Hair follicular keratinocyte (primary cell): ENCODE measurements at places on chromosomes 5 and 9. TPM values are rescaled to one million over a fixed set of nuclear protein-coding genes. Genes with fewer than 3 reads are reported as not detected.

Gene REEP2
- 2.0 and 4.5 TPM in 2 replicates for total RNA-seq

Gene SPATA9
- not detected in 2 replicates for total RNA-seq

Gene LCN9
- total RNA-seq = not detected in 2 replicates

Gene ADRA1B
- 0.78 and 1.1 TPM in 2 replicates for total RNA-seq

Gene OXCT1
- 24.8 and 34.2 TPM in 2 replicates for total RNA-seq

Gene EGR1
- total RNA-seq = 17.6 and 65.0 TPM in 2 replicates

Gene PLAC8L1
- 0.23 TPM in 1 of 2 replicates, not detected in the other for total RNA-seq

Gene IFNA14
- not detected in 2 replicates for total RNA-seq

Gene WWC1
- total RNA-seq = 18.3 and 21.5 TPM in 2 replicates

Gene FAM221B
- not detected in 2 replicates for total RNA-seq

Gene SCGB3A2
- total RNA-seq = not detected in 2 replicates

Gene PCDHB3
- under 0.01 TPM in 1 of 2 replicates, not detected in the other for total RNA-seq

Gene CDH6
- not detected in 2 replicates for total RNA-seq

Gene NIPAL4
- total RNA-seq = 25.3 and 30.4 TPM in 2 replicates

Gene SPINK6
- total RNA-seq = 10.3 and 28.1 TPM in 2 replicates

Gene MYMK
- total RNA-seq = not detected in 2 replicates

Gene RASEF
- total RNA-seq = 0.19 and 0.55 TPM in 2 replicates

Gene TLE1
- total RNA-seq = 31.6 and 33.1 TPM in 2 replicates

Gene CNTNAP3
- 2.5 and 8.7 TPM in 2 replicates for total RNA-seq

Gene CAPSL
- total RNA-seq = not detected in 2 replicates

Gene BARHL1
- total RNA-seq = not detected in 2 replicates

Gene HTR4
- not detected in 2 replicates for total RNA-seq

Gene TAF11L5
- total RNA-seq = not detected in 2 replicates

Gene PDZD2
- total RNA-seq = 3.0 and 5.1 TPM in 2 replicates

Gene KCNN2
- total RNA-seq = not detected in 2 replicates

Gene TEK
- total RNA-seq = 0.23 and 0.27 TPM in 2 replicates

Gene SLC46A2
- total RNA-seq = not detected in 2 replicates

Gene SPOCK1
- total RNA-seq = 8.2 and 30.3 TPM in 2 replicates

Gene PCDHGA4
- total RNA-seq = 0.08 and 0.15 TPM in 2 replicates

Gene CLINT1
- total RNA-seq = 53.7 and 56.9 TPM in 2 replicates

Gene EQTN
- 0.23 TPM in 1 of 2 replicates, not detected in the other for total RNA-seq

Gene FOXD4L6
- total RNA-seq = 0.27 TPM in 1 of 2 replicates, not detected in the other

Gene GADD45G
- total RNA-seq = 0.19 TPM in 1 of 2 replicates, not detected in the other

Gene ECPAS
- total RNA-seq = 52.3 and 59.7 TPM in 2 replicates

Gene TAF11L10
- total RNA-seq = not detected in 2 replicates

Gene IFNB1
- not detected in 2 replicates for total RNA-seq

Gene FOXD4L4
- not detected in 2 replicates for total RNA-seq

Gene INSL6
- total RNA-seq = not detected in 2 replicates

Gene FAM153A
- total RNA-seq = not detected in 2 replicates
